Kidney glomerular epithelial cell (primary cell): ENCODE measurements at places on chromosomes 1 and 21.

GRCh38 chr1:71809085-71809484, 473.3 kb downstream of the NEGR1 start:
- DNase-seq, result peak; percentile 4

DNA sequence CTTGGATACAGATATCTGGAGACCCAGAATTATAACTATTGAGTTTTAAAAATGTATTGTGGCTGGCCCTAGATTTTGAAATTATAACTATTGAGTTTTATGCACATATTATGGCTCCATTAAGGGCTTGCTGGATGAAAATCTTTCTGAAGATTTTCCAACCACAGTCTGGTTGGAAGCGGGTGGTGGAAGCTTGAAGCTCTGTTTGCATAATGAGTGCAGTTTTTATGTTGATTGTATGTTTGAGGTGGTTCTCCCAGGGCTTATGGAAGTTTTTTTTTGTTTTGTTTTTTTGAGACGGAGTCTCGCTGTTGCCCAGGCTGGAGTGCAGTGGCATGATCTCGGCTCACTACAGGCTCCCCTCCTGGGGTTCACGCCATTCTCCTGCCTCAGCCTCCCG, 10.1 kb upstream of the CTPS1 start:
- DNase-seq, result no peak

DNA sequence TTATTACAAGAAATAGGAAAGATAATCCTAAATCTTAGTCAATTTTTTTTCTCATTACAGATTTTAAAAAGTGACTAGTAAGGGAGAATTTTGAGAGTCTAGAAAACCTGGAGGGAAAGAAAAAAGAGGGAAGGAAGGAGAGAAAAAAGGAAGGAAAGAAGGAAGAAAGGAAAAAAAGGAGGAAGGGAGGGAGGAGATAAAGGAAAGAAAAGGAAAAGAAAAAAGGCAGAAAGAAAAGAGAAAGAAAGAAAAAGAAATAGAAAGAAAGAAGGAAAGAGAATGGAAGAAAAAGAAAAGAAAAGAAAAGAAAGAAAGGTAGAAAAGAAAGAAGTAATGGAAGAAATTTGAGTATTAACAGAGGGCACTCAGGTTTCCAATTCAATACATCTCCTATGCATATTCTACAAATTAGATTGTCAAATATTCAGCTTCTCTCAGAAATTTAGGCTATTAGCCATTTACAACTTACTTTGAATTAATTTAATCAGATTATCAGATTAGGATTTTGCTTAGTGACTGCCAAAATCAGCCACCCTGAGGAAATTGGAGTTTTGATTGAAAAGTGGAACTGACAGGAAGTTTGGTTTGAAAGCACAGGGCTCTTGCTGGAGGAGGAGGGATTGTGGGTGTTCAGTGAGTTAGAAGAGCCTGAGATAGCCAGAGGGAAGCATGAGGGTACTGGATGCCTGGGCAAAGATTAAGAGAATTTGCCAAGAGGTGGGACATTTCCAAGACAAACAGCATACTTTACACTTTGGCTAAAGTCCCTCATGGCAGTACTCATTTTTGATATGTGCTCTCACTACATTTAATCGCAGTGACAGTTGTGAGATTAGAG, 677.8 kb downstream of the USP25 start:
- DNase-seq, result no peak

GRCh38 chr21:25850126-25850842, 115.5 kb downstream of the GABPA start:
- DNase-seq, result no peak

DNA sequence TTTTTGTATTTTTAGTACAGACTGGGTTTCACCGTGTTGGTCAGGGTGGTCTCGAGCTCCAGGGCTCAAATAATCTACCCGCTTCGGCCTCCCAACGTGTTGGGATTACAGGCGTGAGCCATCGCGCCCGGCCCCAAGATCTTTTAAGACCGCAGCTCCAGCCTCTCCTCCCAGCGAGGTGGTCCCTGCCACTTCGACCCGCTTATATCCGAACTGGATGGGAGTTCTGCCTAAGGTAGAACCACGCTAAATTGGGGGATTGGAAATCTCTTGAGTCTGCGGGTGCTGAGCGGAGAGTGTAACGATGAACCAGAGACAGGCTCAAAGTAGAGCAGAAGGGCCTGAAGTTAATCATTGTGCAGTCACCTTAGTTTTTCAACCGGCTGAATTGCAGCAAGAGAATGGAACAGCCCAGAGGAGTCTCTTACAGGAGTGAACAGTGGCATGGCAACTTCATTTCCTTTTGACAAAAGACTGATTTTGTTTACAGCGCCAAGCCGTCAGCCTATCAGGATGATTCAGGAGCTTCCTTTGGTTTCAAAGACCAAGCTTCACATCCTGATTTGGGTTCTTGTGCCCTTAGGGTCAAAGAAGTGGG, 726 bp upstream of the CYB5R1 start:
- DNase-seq, result no peak

DNA sequence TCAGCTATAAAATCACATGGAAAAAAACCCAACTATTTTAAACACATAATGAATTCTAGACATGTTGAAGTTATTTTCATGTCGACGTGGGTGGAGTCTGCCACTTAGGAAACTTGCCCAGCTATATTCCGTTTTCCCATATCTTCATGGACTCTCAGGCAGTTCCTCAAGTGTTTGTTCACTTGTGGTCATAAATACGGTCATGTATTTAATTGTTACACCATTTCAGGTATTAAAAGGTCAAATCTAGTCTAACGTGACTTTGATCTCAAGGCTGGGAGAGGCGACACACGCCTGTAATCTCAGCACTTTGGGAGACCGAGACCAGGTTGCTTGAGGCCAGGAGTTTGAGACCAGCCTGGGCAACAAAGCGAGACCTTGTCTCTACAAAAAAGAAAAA, 346.9 kb downstream of the PBX1 start:
- DNase-seq, result no peak
